Activated T-helper 1 cell treated with anti-CD3 and anti-CD28 coated beads, Interleukin-12 subunit alpha, Interleukin-12 subunit beta, Interleukin-2, Interleukin-4 antibody, amounts not matched to agents 30 ng/mL and 10 ng/mL and 1 ng/mL, durations not matched to agents 14 hours and 24 hours and 36 hours (primary cell): ENCODE measurements at places on chromosomes 1 and 21.

GRCh38 chr1:6080469-6080868 lies 34.8 kb downstream of the KCNAB2 start:
- DNase-seq: no peak

- DNase-seq: no peak
Measured at GRCh38 chr1:233289676-233290075, 5.8 kb downstream of the PCNX2 start.

DNA sequence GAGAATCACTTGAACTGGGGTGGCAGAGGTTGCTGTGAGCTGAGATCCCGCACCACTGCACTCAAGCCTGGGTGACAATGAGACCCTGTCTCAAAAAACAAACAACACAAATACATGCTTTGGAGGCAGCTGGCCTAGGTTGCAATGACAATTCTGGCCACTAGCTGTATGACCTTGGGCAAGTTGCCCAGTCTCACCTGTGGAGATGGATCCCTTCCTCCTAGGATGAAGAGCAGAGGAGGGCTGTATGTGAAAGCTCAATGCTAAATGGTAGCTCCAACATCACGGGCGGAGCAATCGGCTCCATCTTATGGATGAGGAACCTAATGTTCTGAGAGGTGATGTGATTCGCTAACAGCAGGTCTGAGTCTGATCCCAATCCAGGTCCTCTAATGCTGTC lies 20.6 kb downstream of the ADORA1 start:
- DNase-seq: no peak

DNA sequence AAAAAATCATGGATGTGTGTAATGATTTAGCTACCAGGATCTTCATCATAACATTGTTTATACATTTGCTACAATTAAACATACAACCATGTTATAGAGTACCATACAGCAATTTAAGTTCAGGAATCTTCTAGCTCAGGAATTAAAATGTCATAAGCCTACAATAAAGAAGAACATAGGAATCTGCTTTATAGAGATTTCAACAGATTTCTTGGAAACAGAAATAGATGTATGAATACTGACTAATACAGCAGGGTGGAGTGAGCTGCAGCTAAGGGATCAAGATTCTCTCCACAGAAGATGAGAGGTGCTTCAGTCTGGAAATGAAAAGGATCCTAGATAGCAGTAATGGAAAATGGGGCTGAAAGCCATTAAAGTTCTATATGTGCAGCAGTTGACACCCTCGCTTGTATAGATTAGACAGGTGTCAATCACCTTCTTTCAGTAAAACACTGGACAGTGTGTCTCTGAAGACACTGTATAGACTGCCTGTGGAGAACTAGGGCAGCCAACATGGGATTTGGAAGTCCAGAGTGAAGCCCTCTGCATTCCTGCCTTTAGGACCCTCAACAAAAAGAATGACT lies 73.9 kb downstream of the DNTTIP2 start:
- no peak for DNase-seq

DNA sequence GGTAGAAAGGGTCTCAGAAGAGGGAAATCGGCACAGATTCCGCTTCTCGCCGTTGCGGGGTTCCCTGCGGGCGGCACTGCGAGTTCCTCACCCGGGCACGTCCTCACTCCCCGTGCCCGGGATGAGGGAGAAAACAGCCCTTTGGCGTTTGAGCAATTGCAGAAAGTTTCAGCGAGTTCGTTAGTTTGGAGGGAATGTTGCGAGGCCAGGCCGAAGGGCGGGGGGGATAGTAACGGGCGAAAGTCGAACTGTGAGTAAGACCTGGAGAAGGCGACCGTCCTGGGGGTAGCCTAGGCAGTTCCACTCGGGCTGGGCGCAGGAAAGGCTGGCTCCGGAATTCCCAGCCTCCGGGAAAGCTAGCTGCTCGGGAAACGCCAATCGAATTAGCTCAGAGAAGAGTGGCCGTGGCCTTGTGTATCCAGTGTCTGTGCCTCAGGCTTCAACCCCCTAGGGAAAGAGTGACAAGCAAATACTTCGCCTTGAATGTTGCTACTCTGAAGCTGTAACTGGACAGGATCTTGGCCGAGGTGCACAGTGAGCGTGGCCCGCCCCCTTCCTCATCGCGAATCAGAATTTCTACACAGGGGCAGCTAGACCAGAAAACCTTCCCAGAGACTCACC lies 787 bp downstream of the PTGFR start:
- no peak for DNase-seq

DNA sequence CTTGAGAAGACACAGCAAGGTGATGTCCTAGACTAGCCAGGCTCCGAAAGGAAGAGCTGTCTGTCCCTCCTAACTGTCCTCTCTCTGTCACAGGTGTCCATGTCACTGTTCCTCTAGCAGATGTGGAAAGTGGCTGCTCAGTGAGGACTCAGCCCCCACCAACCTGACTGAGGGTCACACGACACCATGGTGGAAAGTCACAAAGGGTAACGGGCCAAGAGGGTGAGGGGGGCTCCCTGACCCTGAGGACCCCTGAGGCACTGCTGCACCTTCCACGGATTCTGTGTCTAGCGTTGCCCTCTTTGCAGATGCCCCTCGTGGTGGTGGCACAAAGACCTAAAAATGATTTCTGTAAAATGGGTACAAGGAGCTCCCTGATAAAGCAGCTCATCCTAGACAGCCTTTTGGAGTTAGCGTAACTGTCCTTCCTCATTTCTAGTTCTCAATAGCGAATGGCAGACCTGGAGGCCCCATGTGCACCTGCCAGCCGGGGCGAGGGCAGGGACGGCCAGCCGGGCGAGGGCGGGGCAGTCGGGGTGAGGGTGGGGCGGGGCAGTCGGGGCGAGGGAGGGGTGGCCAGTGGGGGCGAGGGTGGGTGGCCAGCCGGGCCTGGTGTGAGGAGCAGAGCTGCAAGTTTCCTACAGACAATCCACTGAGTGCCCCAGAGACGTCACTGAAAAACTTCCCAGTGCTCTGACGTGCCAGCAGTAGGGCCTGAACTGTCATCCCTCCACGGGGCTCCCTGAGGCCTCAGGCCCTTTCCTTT lies 23.4 kb downstream of the POFUT2 start:
- no peak for DNase-seq
